ENCODE measurements at places on chromosomes 11 and 22.

GRCh38 chr11:98600786-98601773, 419.7 kb upstream of the CNTN5 start:
- DNase-seq = no peak

GRCh38 chr11:132112846-132113245, 742.4 kb downstream of the NTM start:
- DNase-seq = no peak

GRCh38 chr11:16784097-16784496, 45.6 kb downstream of the C11orf58 start:
- DNase-seq = no peak

DNA sequence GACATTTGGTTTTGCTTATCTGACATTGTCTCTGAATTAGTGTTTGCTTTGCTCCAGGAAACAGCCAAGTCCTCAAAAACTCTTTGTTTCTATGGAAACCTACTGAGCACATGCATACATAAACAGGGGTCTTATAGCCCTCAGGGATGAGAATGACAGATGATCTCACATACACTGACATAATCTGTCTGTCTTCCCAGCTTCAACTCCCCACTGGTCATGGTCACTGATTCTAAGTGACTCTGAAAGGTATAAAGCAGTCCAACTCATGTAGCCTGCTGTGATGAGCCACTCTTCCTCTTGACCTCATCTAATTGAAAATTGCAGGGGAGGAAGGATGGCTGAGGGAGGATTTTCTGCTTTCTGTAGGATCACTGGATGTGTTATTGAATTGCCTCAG, 12.6 kb downstream of the ZNF143 start:
- DNase-seq = no peak

- DNase-seq = no peak
Observed at GRCh38 chr11:3115321-3115720, 49.8 kb downstream of the OSBPL5 start.

DNA sequence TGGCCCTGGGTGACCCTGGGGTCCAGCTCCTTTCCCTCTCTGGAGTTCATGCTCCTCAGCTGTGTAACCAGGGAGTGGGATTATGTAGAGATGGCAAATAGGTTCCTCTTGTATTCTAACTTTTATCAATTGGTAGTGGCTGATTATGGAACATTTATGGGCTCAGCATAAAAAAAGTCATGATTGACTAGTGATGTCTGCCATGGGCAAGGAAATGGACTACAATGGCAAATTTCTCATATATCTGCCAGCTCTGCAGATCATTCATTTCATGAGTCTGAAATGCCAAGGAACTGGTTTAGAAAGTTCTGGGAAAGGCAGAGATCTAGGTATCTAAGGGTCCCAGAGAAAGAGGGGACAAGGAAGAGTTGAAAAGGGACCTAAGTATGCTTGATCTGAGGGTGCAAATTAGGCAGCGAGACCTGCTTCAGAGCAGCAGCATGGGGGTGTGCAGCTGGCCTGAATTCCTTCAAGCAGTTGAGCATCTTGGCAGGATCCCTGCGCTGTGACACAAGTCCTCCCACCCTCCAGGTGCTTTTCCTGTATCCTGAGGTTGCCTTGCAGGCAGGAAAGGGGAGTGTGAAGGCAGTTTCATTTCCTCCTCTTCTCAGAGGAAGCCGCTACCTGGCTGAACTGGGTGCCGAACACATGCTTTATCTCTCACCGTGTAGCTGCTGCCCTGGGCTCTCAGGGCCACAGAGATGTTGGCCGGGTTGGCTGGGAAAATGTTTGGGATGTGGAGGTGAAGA, 10.4 kb downstream of the SLC15A3 start:
- no peak for DNase-seq
